ENCODE measurements at places on chromosomes 13 and 19.

DNA sequence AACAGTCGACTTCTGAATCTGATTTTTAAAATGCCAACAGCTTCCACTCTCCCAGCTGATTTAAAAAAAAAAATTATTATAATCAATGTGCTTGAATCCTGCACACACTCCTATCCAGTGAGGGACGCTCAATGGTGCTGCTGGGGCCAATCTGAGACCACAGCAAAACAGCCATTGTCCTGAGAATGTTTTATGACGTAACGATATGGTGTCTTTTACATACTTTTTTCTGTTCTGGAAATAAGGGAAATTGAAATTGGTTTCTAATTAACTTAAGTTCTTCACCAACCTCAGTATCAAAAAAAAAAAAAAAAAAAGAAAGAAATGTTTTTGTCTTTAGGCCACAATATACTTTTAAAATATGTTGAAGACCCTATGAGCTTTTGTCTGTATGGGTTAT, 66.1 kb upstream of the SOX1 start:
- DNase-seq = no peak

DNA sequence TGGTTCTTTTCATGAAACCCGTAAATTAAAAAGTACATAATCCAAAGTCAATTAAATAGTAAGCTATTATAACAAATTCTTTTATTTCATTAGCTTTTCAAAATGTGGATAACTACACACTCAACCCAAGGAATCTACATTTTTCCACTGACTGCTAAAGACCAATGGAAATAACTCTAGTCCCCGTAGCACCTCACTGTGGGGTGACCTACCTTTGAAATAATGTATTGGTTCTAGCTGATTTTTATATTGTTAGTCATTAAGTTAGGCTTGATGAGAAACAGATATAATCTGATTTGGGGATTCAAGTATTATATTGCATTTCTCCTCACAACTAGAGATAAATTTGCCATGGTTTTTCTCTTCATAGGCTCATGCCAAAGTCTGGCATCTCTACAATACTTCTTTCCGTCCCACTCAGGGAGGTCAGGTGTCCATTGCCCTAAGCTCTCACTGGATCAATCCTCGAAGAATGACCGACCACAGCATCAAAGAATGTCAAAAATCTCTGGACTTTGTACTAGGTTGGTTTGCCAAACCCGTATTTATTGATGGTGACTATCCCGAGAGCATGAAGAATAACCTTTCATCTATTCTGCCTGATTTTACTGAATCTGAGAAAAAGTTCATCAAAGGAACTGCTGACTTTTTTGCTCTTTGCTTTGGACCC, 37.3 kb downstream of the KL start:
- no peak for DNase-seq

GRCh38 chr19:13117176-13117771, 734 bp upstream of the TRMT1 start:
- no peak for DNase-seq

DNA sequence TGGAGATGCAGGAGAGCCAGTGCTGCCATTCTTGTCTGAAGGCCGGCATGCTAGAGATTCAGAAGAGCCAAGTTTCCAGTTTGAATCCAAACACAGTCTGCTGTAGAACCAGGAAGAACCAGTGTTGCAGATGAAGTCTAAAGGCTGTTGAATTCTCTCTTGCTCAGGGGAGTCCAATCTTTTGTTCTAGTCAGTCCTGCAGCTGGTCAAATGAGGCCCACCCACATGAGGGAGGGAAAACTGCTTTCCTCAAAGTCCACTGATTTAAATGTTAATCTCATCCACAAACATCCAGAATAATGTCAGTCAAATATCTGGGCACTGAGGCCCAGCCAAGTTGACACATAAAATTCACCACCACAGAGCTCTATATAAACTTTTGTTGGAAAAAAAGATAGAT, 136.6 kb downstream of the FRY start:
- DNase-seq = no peak

DNA sequence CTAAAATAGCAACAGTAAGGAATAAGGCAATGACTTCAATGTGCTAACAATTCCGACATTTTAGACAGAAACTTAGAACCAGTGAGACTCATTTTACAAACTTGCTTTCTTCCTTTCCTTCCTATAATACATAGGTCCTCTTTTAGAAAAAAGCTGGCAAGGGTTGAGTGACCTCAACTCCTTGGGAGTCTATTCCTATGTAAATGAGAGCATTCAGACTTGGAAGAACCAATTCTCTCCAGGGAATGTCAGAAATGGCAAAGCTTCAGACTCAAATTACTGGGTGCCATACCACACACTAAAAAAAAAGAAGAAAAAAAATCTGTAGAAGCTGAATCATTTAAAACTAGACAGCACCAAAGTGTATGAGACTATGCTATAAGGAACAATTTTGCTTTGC, 1328.2 kb downstream of the OLFM4 start:
- no peak for DNase-seq

- DNase-seq = no peak
These were observed 60.0 kb upstream of the LRCH1 start for GRCh38 chr13:46492946-46493345.

- no peak for DNase-seq
These were observed 95.9 kb downstream of the SLC7A1 start for GRCh38 chr13:29499506-29500165.

- no peak for DNase-seq
These were observed at the start of gene AMH for GRCh38 chr19:2249010-2249866. TSS of gene AMH (plus strand) at chr19:2249323. CDS start at chr19:2249333, 10 bp downstream.
